ENCODE measurements at places on chromosomes 16 and 17. TPM values are rescaled to one million over a fixed set of nuclear protein-coding genes. Genes with fewer than 3 reads are reported as not detected.

DNA sequence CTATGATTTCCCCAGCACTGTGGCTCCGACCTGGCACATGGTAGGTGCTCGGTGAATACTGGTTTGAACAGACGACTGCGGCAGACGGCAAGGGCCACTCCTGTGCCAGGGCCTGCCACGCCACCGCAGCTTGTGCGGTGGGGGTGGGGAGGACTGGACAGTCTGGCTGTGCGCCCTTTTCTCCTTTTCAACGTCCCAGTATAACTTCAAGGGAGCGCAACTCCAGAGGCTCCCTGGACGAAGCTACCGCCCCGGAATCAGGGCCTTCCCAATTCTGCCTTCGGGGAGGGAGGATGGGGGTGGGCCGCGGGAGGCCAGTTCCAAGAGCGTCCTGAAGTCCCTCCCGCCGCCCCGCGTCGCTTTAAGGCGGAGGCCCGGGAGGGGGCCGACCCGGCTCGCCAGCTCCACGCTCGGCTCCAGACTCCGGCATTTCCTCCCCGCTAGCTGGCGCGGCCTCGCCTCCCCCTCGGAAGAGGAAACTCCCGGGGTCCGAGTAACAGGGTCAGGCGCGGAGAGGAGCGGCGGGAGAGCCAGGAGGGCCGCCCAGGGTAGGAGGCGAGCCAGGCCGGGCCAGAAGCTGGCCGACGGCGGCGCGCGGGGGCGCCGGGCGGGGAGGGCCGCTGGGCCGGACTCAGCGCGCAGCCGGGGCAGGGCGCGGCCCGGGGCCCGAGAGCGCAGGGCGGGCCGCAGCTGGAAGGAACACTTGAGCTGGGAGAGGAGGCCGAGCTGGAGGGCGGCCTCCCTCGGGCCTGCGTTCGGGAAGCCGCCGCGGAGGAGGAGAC is at the start of gene ITPRIPL2:
Gene ITPRIPL2, plus strand, starts transcription at position 388 of the 782 bp plus-strand sequence. CDS start 498 bp downstream, outside the sequence.
- peak within 1 kb of the TSS; percentile 17 for H3K4me3 ChIP-seq
- no peaks in the 10 kb centered on the region for H3K36me3 ChIP-seq
- DNase-seq, result no peak
- H3K4me1 ChIP-seq, result peaks cover 25% of the 10 kb centered on the region

GRCh38 chr17:76593384-76593826 is 7.7 kb upstream of the ST6GALNAC2 start:
- H3K36me3 ChIP-seq, result no peaks in the 10 kb centered on the region
- no peaks in the 10 kb centered on the region for H3K4me1 ChIP-seq
- H3K4me3 ChIP-seq, result no peak overlapping the region
- no peaks in the 10 kb centered on the region for H3K27me3 ChIP-seq
- H3K27ac ChIP-seq, result no peak overlapping the region

- DNase-seq, result no peak
- H3K27me3 ChIP-seq, result peaks cover 6% of the 10 kb centered on the region
- no peak overlapping the region for H3K27ac ChIP-seq
- H3K4me1 ChIP-seq, result no peaks in the 10 kb centered on the region
Measured at GRCh38 chr16:87057211-87057881, 259.8 kb downstream of the C16orf95 start.

- no peaks in the 10 kb centered on the region for H3K36me3 ChIP-seq
- peaks cover 15% of the 10 kb centered on the region for H3K4me1 ChIP-seq
- H3K27ac ChIP-seq, result no peak overlapping the region
- H3K4me3 ChIP-seq, result peak overlapping the region; percentile 50
- no peak for DNase-seq
- peaks cover 3% of the 10 kb centered on the region for H3K27me3 ChIP-seq
Measured at GRCh38 chr17:49260817-49261291, 30.3 kb upstream of the PHOSPHO1 start.

DNA sequence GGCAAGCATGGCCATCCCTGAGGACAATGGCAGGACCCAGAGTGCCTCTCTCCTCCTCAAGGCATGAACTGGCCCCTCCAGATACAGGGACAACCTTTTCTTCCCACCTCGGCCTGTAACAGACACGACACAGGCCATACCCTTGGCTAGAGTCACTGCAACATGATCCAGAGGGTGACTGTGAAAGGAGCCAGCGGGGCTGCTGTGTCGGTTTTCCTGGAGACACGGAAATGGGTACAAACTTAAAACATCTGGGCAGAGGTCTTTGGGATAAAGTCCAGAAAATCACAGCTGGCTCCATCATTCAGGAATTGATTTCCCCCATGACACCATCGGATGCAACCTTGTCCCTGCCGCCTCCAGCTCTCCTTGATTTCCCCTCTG is 5.3 kb downstream of the CEP295NL start:
- DNase-seq, result no peak
- H3K36me3 ChIP-seq, result no peaks in the 10 kb centered on the region
- H3K27me3 ChIP-seq, result no peaks in the 10 kb centered on the region
- H3K4me3 ChIP-seq, result no peak overlapping the region

GRCh38 chr16:85166699-85167588 is 54.7 kb upstream of the CIBAR2 start:
- H3K4me3 ChIP-seq, result no peak overlapping the region
- peaks cover 20% of the 10 kb centered on the region for H3K27me3 ChIP-seq
- no peak overlapping the region for H3K27ac ChIP-seq
- no peaks in the 10 kb centered on the region for H3K4me1 ChIP-seq
- DNase-seq, result no peak

DNA sequence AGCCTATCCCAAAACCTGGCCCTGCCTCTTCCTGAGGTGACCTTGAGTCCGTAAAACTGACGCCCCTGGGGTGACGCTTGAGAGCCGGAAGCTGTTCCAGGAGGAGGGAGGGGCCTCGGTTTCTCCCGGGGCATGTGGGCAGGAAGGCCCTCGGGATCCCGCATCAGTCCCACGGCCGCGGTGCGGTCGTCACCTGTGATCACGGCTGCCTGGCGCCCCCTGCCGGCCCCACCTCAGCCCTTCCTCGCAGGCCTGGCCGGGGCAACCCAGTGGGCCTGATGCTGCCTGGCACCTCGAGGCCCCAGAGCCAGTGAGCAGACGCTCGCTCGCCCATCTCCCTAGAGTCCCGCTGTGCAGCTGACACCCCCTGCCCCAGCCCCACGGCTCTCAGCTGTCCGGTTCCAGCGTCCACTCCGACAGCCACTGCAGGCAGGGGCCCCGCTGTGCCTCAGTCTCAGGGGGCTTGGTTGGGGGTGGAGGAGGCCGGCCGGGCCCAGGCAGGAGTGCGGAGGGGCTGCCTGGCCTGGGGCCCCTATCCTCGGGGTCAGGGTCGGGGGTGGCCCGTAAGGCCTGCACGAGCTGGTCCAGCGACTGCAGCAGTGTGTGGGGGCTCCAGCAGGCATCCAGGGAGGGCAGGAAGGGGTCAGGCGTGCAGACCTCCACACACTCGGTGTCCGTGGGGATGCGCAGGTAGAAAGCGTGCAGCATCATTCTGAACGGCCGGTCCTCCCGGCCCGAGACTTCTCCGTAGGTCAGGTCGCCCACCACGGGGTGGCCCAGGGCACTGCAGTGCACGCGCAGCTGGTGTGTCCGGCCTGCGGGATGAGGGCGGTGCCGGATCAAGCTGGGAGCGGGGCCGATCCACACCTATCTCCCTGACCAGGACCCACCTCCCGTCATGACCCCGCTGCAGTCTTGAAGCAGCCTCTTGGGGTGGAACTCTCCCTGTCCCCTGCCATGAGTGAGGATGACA is 2.3 kb downstream of the RPUSD1 start:
- no peak overlapping the region for H3K27ac ChIP-seq
- H3K4me3 ChIP-seq, result no peak overlapping the region
- DNase-seq, result peak; percentile 64
- peaks cover 29% of the 10 kb centered on the region for H3K4me1 ChIP-seq
- H3K27me3 ChIP-seq, result no peaks in the 10 kb centered on the region
- H3K36me3 ChIP-seq, result peaks cover 5% of the 10 kb centered on the region

DNA sequence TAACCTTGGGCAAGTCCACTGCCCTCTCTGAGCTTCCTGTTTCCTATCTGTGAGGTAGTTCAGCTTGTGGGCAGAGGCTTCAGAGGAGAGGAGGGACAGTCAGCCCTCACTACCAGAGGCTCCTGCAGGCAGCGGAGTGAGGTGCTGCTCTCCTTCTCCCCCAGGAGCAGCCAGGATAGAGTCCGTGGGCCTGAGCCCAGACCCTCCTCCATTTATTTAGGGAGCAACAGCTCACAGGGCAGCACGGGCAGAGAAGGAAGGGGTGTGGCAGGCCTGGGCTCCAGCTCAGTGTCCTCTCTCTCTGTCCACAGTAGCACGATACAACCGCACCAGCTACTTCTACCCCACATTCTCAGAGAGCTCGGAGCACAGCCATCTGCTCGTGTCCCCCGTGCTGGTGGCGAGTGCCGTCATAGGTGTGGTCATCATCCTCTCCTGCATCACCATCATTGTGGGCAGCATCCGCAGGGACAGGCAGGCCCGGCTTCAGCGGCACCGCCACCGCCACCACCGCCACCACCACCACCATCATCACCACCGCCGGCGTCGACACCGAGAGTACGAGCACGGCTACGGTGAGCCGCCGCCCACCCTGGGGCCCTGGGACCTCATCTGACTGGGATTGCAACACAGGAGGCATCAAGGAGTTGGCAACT is 42.3 kb downstream of the BEAN1 start:
- H3K4me1 ChIP-seq, result peaks cover 9% of the 10 kb centered on the region
- no peak overlapping the region for H3K27ac ChIP-seq

DNA sequence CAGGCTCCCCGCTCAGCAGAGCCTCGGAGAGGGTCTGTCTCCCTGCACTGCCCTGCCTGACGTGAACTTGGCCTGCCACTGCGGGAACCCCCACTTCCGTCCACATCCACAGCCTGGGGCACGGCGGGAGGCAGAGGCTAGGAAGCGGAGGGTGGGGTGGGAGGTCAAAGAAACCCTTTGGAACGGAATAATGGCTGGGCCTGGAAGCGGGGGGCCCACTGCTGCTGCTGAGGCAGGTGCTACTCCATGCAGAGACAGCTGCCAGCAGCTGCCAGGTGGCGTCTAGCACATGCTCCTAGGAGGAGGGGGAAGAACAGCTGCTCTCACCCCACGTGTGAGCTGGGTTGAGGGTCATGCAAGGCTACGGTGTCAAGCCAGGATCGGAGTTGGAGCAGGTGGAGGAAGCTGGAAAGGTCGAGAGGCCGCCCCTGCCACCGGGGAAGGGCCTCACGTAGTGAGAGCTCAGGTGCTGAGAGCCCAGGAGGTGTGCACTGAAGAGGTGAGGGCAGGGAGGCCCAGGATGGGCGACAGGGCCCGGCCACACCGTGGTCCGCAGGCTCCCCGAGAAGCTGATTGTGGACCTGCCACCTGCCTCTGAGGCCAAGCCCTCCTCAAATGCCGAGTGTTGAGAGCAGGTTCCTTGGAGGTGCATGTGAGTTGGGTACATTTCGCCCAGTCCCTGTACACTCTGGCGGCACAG is 9.8 kb downstream of the FSCN2 start:
- peaks cover 19% of the 10 kb centered on the region for H3K27me3 ChIP-seq
- no peak overlapping the region for H3K4me3 ChIP-seq
- no peak overlapping the region for H3K27ac ChIP-seq
- DNase-seq, result no peak
- H3K36me3 ChIP-seq, result peaks cover 16% of the 10 kb centered on the region

GRCh38 chr17:58302171-58302918 is 21.6 kb upstream of the MPO start:
- H3K4me3 ChIP-seq, result no peak overlapping the region
- H3K4me1 ChIP-seq, result peaks cover 22% of the 10 kb centered on the region

DNA sequence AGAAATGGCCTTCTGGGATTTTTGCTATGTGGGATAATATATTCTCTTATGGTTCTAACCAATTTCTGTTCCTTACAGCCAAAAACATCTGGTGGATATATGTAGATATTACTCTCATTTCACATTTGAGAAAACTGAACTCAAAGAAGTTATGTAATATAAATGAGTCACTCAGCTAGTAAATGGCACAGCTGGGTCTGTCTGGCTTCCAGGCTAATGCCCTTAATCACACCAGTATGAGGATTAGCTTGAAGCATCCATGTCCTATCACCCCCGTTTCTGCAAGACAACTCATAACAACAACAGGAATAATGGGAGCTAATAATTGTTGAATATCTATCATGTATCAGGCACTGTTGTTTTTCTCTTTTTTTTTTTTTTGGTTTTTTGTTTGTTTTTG is 34.4 kb upstream of the USP7 start:
- H3K27me3 ChIP-seq, result no peaks in the 10 kb centered on the region
- no peaks in the 10 kb centered on the region for H3K4me1 ChIP-seq
- no peak overlapping the region for H3K27ac ChIP-seq
- no peaks in the 10 kb centered on the region for H3K36me3 ChIP-seq

NLK gene
- total RNA-seq, result 35.6 TPM

STX1B gene
- 0.14 TPM for total RNA-seq

SREBF1 gene
- total RNA-seq, result 119 TPM

CCNF gene
- total RNA-seq, result 7.5 TPM
